Ascending aorta (tissue), 2 donors: ENCODE measurements at places on chromosomes 5 and 9.

DNA sequence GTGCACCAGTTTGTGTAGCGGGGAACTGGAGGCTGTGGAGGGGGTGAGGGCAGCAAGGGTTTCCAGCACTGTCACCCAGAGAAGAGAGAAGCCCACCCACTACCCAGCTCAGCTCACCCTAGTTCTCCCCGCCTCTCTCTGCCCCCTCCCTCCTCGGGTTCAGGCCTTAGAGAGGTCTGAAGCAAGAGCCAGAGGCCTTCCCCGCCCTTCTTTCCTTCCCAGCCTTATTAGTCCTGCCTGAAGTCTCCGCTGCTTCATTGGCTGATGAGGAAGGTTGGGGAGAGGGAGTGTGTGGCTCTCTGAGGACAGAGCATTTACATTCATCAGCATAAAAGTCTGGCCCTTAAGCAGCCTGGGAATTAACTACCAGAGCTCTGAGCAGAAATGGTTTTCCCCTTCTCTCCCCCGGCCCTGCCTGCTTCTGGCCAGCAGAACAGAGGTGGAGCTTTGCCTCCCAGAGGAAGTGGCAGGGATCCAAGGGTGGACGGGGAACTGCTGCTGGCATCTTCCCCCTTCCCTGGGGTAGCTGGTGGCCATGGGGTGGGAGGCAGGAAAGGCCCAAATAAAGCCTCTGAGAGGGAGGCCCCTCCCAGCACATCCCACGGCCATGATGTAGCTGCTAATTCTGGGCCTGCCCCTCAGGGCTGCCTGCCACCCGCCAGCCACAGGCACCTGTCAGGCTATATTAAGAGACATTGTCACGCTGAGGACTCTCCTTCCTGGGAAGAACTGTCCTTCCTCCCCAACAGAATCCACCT, 4.1 kb downstream of the DNAJB5 start:
- DNase-seq = peak; percentile 95

GRCh38 chr9:70868661-70869652, 252.5 kb downstream of the TRPM3 start:
- DNase-seq = peak; percentile 68

GRCh38 chr9:130711469-130711868, 17.9 kb downstream of the EXOSC2 start:
- DNase-seq = no peak

- DNase-seq = peak; percentile 61
Observed at GRCh38 chr9:89684912-89685636, 80.3 kb downstream of the GADD45G start.

- no peak for DNase-seq
Observed at GRCh38 chr9:124139001-124139400, 118.7 kb upstream of the NEK6 start.

DNA sequence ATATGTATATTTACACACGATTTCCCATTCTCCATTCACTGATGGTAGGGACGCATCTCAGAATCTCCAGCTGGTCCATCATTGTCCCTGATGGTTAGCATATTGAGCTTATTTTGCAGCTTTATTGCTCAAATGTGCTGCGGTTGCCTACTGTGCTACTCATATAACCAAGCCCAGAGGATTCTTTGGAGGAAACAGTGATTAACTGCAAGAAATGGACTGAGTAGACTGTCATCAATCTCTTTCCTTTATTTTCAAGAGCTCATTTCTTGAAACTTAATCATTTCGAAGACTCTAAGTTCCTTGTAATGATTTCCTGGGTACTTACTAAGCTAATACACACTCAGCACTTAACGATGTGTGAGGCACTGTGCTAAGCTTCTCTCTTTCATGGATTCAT, 119.0 kb downstream of the MAT2B start:
- DNase-seq = no peak

DNA sequence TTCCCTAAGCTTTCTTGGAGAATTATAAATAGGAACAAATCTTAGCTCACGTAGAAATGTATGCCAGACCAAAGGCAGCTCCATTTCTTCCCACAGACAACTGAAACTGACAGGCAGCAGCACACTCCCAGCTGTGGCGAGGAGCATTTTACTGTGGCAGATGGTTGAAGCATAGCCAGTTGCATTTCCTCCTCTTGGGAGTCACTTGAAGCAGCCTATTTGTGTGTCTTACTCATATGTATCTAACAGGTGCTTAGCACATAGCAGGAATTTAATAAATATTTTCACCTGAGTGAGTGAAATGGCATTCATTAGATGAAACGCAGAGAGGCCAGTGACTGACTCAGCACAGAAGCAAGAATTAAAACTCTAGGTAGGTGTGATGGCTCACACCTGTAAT, 12.3 kb upstream of the MTMR12 start:
- no peak for DNase-seq

GRCh38 chr5:59758566-59758965, 135.0 kb downstream of the PDE4D start:
- no peak for DNase-seq

DNA sequence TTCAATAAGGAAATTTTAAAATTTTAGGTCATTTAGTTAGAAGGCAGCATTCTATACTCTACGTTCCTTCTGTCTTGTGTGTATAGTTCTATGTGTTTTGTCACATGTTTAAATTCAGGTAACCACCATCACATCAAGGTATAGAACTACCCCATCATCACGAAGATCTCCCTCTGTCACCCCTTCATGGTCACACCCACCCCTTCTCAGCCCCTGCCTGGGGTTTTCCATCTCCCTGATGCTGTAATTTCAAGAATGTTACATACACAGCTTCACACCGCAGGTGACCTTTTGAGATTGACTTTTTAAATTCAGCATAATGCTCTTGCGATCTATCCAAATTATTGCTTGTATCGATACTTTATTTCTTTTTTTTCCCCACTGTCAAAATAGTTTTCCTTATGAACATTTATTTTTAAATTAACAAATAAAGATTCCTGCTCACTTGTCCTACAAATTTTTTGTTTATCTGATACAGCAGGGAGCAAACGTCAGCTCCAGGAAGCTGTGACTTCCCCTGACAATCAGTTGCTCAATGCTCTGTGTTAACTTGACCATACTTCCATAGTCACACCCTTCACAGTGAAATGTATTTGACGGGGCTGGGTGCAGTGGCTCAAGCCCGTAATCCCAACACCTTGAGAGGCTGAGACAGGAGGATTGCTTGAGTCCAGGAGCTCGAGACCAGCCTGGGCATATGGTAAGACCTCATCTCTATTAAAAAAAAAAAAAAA, 10.2 kb downstream of the BTNL8 start:
- no peak for DNase-seq
